ENCODE measurements at places on chromosomes 4 and X.

- no peak for DNase-seq
Observed at GRCh38 chr4:81874661-81875515, 403.2 kb upstream of the RASGEF1B start.

GRCh38 chrX:2691543-2692220 lies 587 bp downstream of the CD99 start:
- DNase-seq, result no peak

DNA sequence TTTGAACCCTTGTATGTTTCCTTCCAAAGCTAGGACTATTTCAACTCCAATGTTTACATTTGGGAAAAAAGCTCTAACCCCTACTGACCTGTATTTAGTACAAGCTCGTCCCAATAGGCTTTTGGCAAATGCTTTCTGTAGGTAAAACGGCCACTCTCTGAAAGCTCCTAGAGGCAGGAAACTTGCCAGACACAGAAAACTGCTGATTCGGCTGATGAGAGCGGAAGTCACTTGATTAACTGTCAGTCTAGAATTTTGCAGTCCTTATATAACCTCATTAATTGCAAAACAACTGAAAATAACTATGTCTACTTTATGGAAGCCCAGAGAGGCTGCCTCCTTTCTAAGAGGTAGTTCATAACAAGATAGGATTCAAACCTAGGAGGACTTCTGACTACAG lies 108.1 kb downstream of the TSPAN7 start:
- no peak for DNase-seq

DNA sequence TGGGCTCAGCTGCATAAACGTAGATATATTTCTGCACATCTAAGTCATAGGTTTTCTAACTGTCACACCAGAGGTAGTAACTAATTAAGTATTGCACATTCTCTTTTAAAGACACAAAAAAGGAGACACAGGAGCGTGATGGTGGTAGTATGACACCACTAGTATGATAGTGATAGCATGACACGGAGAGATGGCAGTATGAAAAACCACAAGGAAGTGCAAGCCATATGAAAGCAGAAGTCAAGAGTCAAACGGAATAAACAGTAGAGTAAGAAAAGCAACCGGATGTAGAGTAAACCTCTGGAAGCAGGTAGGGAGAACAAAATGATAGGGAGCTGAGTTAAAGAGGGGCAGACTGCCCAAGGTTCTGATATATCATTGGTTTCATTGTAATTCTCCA lies 382.2 kb upstream of the INTU start:
- no peak for DNase-seq

- no peak for DNase-seq
Observed at GRCh38 chr4:1380368-1381151, 25.7 kb downstream of the NKX1-1 start.

All from G401 (cell line).